ENCODE measurements at places on chromosomes 6 and 20. TPM values are rescaled to one million over a fixed set of nuclear protein-coding genes. Genes with fewer than 3 reads are reported as not detected.

The ANGPT4 gene
- not detected for total RNA-seq

The SLC16A10 gene
- total RNA-seq, result not detected

The TRIM31 gene
- not detected for total RNA-seq

The ZSCAN23 gene
- total RNA-seq, result 4.7 TPM

The MAS1 gene
- total RNA-seq, result 0.20 TPM

The OPRL1 gene
- total RNA-seq, result 2.4 TPM
